Pulmonary artery endothelial cell (primary cell): ENCODE measurements at places on chromosomes 2 and 18.

GRCh38 chr2:25738383-25739343 is 65.3 kb upstream of the DTNB start:
- no peak for DNase-seq

DNA sequence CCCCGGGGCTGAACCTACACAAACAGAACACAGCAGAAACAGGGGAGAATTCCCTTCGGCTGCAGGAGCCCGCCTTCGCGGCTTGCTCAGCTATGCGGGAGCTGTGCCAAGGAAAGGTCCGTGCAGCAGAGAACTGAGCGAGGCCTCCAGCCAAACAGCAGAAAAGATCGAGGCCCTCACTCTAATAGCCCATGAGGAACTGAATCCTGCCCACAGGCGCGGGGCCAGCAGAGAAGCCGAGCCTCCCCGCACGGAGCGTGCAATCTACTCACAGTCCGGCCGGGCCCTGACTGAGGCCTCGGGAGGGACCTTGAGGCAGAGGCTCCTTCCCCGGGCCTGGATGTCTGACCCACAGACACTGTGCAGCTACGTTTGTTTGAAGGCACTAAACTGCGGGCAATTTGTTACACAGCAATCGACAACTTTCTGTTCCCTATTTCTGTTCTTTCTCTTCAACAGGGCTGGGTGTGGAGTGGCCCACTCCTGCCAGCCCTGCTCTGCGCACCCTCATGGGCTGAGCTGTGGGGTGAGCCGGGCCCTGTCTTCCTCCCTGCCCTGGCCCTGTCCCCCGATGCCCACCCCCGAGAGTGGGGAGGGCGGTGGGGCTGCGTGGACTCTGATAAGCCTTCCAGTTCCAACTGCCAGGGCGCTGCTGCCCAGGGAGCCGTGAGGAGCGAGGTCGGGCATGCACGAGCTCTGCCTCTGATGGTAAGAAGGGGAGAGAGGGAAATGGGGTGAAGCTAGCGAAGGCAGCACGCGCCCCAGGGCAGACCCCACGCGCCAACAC is 13.7 kb downstream of the HES6 start:
- DNase-seq, result no peak

- no peak for DNase-seq
Measured at GRCh38 chr18:10086458-10087210, 172.8 kb downstream of the VAPA start.

DNA sequence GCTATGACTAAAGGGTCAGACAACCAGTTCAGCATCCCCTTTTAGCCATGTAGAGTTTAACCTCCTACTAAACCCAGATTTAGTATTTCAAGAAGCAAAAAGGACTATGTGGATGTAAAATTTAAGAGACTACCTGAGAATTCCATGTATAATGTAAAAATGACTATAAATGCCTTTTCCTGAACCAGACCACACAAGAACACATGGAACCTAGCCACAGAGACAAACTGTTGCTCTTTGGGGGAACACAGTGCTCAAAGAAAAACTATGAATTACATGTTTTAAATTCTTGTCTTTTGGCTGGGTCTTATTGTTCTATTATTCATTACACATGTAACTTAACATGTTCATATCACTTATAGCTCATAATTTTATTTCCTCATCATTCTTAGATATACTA is 192.8 kb downstream of the DNER start:
- DNase-seq, result no peak

GRCh38 chr2:240360645-240361475 is 74.6 kb upstream of the GPC1 start:
- DNase-seq, result no peak

DNA sequence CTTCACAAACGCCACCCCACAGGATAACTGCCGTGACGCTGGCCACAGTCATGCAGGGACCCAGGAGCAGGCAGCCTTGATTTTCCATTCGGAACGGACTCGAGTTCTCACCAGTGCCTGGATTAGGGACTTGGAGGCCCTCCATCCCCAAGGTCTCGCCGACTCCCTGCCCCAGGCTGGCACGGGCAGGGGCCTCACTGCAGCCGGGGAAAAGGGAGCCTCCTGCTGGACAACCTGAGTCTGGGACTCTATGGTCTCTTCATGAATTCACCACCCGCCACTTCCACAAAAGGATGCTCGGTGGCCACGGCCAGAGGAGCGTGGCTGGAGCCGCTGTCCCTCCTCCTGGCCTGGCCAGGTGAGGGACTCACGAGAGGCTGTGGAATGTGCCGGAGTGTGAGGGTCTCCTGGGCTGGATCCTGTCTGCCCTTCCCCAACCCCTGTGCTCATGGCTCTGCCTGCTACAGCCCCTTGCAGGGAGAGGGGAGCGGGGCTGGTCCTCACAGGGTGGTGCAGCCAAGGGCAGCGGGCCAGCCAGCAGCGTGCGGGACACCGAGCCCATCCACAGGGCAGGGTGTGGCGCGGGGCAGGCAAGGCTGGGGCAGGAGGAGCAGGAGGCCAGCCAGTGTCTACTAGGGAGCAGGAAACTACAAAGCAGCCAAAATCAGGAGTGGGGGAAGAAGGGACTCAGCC is 42.3 kb downstream of the AQP12A start:
- DNase-seq, result no peak

GRCh38 chr2:43224131-43224570 is 2.3 kb downstream of the ZFP36L2 start:
- DNase-seq, result no peak

GRCh38 chr2:20198001-20198400 is 26.9 kb downstream of the SDC1 start:
- no peak for DNase-seq

- DNase-seq, result no peak
Measured at GRCh38 chr2:226078666-226079065, 679.2 kb downstream of the NYAP2 start.

- DNase-seq, result no peak
Measured at GRCh38 chr2:209619782-209620181, 151.8 kb upstream of the UNC80 start.

- no peak for DNase-seq
Measured at GRCh38 chr2:191066197-191066918, 52.4 kb upstream of the STAT1 start.

DNA sequence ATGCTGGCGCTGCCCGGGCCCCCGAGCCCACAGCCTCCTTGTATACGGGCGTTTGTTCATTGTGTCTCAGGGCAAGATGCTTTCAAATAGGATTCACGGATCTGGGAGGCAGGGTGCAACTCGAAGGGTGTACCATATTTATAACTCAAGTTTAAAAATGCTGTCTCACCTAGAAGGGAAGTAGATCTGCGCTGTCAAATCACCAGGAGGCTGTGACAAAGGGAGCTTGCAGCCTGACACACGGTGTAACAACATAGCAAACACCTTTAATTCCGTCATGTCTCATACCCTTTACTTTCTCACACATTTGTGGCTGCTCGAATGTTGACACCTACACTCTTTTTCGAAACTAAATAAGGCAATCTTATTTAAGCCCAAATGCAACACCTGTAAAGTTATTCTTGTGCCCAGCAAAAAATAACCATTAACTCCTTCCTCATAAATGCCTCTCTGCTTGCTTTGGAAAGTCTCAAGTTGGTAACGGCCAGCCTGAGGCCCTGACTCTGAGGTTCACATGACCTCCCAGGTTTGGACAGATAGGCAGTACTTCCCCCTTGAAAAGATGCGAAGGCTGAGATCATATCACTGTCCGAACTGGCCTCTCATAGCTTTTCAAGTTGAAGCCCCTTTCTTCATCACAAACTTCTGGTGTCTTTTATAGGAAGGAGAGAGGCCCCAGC is 11.6 kb downstream of the ZEB2 start:
- no peak for DNase-seq

- no peak for DNase-seq
Measured at GRCh38 chr2:61326423-61326822, 144.5 kb downstream of the USP34 start.

- no peak for DNase-seq
Measured at GRCh38 chr2:9820020-9820973, 23.0 kb upstream of the TAF1B start.

GRCh38 chr2:239688122-239688681 is 287.4 kb upstream of the HDAC4 start:
- DNase-seq, result no peak

- DNase-seq, result no peak
Measured at GRCh38 chr18:55346961-55347740, 240.8 kb downstream of the TCF4 start.

GRCh38 chr2:207318181-207318628 is 152.5 kb upstream of the KLF7 start:
- DNase-seq, result no peak

GRCh38 chr2:188028739-188029138 is 262.9 kb upstream of the GULP1 start:
- no peak for DNase-seq

DNA sequence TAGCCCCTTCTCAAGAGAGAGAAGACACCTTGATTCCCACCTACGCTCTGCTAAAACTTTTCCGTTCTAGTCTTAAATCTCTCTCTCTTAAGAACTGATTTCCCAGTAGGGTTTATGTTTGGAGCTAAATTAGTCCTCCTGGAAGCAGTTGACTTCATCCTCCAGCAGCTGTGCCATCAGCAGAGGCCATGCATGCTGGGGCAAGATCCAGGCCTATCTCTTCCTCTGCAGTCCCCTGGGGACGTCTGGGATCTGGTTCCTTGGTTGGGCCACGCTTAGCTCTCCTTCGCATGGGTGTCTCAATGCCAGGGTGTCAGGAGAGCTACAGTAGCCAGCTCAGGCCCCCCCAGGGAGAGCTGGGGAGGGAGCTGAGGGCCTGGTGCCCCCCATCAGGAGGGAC is 49.7 kb downstream of the HPCAL1 start:
- DNase-seq, result no peak

- no peak for DNase-seq
Measured at GRCh38 chr2:233711312-233712008, 1.2 kb upstream of the UGT1A5 start.

DNA sequence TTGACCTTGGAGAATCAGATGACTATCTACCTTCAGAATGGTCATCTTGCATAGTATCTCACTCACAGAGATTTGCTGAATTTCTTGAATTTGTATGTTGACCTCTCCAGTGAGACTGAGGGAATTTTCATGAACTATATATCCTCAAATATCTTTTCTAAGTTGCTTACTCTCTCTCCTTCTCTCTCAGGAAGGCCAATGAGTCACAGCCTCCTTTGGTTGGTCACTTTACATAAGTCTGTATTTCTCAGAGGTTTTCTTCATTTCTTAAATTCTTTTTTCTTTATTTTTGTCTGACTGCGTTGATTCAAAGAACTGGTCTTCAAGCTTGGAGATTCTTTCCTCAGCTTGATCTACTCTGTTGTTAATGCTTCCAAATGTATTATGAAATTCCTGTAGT is 51.7 kb downstream of the VIT start:
- DNase-seq, result no peak

GRCh38 chr2:20781656-20782265 is 41.1 kb downstream of the LDAH start:
- no peak for DNase-seq

DNA sequence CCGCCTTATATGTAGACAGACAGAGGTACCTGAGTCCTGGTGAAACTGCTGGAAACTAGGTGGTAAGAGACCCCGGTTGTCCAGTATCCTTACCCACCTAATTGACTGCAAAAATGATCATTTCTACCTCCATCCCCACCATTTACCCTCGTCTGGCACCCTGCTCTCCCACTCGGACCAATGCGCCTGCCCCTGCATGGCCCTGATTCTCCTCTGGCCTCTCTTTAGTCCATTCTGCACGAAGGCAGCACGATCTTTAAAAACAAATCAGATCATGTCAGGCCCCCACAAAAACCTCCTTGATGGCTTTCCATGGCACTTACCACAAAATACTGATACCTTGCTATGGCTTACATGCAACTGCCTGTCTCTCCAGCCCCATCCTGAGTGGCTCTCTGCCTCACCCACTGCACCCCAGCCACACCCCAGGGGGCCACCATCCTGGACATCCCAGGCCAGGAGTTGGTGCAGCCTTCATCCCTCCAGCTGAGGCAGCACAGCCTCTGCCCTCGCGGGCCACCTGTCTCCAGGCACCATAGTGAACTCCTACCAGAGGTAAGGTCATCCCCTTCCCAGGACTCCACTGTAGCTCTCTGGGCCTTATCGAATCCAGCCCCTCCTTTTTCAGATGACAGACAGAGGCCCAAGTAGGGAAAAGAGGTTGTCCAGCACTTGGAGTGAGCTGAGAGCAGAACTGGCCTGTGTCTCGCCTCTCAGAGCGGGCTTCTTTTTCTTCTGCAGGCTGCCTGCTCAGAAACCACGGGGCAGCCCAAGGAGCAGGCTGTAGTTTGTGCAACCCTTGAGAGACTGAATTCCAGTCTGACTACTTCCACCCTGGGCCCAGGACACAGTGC is 12.3 kb upstream of the CIB4 start:
- no peak for DNase-seq

GRCh38 chr2:239763433-239764097 is 261.6 kb downstream of the NDUFA10 start:
- no peak for DNase-seq

DNA sequence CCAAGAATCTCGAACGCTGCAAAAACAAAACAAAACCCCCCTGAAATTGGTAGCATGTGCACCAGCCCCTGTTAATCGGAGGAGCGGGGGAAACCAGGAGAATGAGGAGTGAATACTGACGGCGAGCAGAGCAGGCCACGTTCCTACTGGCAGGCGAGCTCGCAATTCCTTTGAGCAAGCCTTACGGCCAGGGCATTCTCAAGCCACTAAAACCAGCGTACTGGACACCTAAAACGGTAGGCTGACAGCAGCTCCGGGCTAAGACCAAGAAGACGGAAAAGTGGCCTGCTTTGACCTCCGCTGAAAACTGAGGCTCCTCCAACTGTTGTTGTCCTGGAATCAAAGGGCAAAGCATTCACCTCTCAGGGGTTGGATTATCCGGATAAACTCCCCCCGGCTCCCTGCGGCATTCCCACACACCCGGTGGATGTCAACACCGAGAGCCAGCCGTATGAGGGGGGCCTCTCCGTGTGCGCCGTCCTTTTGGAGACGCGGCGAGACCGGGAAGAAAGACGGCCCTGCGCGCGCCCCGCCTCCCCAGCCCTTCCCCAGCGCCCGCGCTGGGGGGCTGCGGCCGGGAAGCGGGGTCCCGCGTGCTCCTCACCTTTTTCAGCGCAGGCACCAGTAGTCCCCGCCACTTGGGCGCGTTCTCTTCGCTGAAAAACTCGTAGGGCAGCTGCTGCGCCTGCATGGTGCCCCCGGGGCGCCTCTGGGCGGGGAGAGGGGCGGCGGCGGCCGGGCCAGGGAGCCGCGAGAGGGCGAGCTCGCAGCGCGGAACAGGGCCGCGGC is 925 bp downstream of the SOS1 start:
- no peak for DNase-seq

DNA sequence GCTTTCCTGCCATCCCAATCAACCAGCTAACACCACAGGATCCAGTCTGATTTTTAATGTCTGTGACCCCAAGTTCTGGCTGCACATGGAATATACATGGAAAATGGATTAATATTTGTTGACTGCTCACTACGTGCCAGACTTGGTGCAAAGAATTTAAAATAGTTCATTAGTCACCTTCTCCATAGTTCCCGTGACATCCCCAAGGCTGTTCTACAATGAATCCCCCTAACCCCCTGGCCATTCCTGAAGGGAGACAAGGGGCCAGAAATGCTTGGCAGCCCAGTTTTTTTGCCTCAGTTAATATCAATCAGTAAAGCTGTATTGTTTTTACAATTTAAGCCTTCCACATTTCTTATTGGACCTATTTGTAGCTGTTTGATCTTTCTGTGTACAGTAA is 71.0 kb upstream of the ST3GAL5 start:
- DNase-seq, result no peak
